ENCODE measurements at places on chromosomes 11 and 22. TPM values are rescaled to one million over a fixed set of nuclear protein-coding genes. Genes with fewer than 3 reads are reported as not detected.

Gene KCNJ5
- not detected for total RNA-seq

Gene TRPM5
- not detected for total RNA-seq

Gene FAM180B
- total RNA-seq = not detected

- H3K36me3 ChIP-seq = no peaks in the 10 kb centered on the region
- H3K4me1 ChIP-seq = no peaks in the 10 kb centered on the region
- peaks cover 32% of the 10 kb centered on the region for H3K27me3 ChIP-seq
- no peak for DNase-seq
- no peak overlapping the region for H3K27ac ChIP-seq
- H3K4me3 ChIP-seq = no peak overlapping the region
Measured at GRCh38 chr11:14132312-14132711, 169.8 kb downstream of the SPON1 start.

GRCh38 chr11:10097615-10098014, 196.4 kb downstream of the SBF2 start:
- H3K36me3 ChIP-seq = no peaks in the 10 kb centered on the region
- no peak overlapping the region for H3K4me3 ChIP-seq
- DNase-seq = no peak
- H3K27me3 ChIP-seq = no peaks in the 10 kb centered on the region
- H3K4me1 ChIP-seq = no peaks in the 10 kb centered on the region
- H3K27ac ChIP-seq = no peak overlapping the region
